ENCODE measurements at places on chromosomes 6 and 20.

DNA sequence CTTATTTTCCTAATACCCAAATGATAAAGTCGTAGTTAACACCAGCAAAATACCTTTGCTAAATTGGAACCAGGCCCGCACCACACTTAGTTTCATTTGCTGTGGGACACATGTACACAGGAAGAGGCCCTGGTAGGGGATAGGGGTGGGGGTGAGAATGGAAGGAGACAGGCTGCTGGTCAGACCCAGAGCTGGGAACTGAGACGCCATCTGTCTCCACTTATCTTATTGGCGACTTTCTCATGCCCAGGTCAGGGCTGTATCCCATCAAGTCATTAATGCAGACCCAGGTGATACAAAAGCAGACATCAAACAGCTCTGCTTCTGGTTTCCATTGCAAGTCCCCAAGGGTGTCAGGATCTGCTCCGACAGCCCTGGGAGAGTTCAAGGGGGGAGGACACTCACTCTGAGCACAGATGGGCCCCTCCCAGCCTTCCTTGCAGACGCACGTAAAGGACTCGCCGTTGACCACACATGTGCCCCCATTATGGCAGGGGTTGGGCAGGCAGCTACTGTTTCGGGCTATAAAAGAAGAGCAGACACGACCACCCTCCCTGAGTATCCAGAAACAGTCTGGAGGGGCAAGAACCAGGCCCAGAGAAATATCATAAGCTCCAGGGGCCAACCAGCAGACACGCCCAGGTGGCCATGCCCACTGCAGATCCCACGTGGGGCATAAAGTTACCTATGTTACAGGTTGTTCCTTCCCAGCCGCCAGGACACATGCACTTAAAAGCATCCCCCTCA is 29.2 kb downstream of the JAG1 start:
- no peak for DNase-seq

GRCh38 chr20:23230766-23231385 is 119.7 kb upstream of the NXT1 start:
- DNase-seq, result no peak

- DNase-seq, result peak; percentile 63
These were observed 102.6 kb downstream of the IBTK start for GRCh38 chr6:82144852-82145340.

DNA sequence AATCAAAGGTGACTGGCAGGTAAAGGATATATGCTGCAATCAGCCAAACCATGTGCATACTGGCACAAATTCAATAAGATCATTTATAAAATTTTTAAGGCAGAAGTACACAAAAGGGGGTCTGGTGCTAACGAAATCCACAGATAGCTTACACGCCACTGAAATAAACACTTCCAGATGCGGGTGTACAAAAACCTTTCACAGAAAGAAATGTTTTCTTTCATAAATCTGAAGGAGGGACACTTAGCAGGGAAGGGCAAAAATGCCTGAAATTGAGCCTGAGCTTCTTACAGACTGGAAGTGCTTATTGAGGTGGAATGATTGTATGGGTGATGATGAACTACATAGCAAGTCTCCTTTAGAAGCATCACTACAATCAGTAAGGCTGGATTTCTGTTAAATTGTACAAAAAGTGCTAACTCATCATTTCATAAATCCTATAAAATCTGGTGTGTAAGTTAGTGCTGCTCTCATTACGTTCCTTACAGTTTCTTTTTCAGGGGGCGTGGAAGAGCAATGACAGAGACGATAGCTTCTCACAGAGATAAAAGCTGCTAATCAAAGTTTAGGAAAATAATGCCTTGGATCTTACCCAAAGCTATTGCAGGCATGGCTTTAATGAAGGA is 409.3 kb upstream of the RUNX2 start:
- DNase-seq, result no peak

DNA sequence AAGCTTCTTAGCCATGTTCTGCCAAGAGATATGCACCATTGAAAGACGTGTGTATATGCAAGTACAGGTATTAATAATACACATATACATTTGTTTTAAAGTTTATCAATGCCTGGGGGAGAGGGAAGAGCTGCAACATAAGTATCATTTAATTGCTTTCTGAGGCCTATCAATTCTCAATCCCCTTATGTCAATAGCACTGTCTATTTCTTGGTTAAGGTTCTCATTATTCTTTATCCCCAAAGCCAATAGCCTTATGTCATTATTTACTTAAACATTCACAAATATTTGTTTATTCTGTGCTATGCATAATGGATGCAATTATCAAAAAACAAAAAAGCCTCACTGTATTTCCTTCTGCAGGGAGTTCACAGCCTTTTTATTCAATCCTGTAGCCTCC is 350.3 kb upstream of the KCNQ5 start:
- no peak for DNase-seq

DNA sequence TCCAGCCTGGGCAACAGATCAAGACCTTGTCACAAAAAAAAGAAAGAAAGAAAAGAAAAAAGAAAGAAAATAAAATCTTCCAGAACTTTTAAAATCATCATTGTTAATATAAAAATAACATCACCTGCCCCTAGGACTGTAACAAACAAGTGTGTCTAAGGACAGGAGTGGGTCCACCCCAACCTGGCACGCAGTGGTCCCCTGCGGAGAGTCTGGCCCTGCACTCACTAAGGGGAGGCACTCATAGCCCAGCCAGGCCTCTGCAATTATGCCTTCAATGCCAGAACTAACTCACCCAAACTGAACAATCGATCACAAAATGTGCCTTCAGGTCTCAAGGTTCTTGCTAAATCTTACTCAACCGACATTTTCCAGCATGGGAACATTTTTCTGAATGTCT is 4.8 kb downstream of the GMEB2 start:
- no peak for DNase-seq

DNA sequence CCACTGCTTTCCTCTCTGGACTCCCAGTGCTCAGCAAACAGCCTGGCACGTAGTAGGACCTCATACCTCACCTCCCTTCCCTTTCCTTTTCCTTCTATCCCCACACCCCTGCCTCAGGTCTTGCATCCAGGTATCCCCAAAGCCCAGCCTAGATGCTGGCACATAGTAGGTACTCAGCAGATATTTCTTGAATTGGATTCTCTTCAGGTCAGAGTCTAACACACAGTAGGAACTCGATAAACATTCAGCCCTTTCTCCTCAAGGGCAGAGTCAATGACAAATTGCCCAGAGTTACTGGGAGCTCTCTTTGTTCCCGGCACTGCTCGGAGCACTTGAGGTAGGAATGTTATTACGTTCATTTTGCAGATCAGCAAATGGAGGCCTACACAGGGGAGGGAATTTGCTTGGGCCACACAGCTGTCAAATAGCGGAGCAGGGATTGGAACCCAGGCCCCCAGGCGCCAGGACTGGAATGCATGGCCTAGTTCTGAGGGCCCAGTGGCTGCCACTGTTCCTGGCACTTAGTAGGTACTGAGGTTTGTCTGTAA is 25.9 kb downstream of the NOL4L start:
- no peak for DNase-seq

GRCh38 chr6:105388392-105388791 is 14.5 kb downstream of the PREP start:
- DNase-seq, result no peak

DNA sequence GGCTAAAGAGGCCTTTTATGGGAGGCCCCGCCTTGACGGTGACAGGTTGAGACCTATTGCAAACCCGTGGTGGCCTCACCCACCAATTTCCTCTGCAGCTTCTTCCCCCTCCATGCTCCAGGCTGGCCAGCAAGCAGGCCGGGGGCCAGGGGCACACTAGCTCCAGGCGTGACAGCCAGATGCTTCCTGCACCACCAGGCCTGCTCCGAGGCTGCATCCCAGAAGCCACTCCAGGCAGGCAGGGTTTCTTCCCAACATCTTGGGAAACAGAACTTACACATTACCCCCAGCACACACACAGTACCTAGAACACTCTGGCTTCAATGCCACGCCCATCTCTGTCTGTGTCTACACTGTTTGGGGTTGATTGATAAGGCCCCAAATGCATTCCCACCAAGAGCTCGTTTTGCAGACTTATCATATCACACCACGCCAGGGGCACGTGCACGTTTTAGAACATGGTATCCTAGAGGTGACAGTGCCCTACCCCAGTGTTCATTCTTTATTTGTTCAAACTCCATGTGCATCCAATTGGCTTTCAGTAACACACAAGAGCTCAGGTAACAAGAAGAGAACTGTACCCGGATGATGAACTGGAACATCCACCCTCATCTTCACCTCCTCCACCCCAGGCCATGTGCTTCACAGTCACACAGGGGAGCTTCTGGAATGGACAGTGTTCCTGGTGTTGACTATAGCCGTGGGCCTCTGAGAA is 221.4 kb upstream of the RREB1 start:
- DNase-seq, result no peak

DNA sequence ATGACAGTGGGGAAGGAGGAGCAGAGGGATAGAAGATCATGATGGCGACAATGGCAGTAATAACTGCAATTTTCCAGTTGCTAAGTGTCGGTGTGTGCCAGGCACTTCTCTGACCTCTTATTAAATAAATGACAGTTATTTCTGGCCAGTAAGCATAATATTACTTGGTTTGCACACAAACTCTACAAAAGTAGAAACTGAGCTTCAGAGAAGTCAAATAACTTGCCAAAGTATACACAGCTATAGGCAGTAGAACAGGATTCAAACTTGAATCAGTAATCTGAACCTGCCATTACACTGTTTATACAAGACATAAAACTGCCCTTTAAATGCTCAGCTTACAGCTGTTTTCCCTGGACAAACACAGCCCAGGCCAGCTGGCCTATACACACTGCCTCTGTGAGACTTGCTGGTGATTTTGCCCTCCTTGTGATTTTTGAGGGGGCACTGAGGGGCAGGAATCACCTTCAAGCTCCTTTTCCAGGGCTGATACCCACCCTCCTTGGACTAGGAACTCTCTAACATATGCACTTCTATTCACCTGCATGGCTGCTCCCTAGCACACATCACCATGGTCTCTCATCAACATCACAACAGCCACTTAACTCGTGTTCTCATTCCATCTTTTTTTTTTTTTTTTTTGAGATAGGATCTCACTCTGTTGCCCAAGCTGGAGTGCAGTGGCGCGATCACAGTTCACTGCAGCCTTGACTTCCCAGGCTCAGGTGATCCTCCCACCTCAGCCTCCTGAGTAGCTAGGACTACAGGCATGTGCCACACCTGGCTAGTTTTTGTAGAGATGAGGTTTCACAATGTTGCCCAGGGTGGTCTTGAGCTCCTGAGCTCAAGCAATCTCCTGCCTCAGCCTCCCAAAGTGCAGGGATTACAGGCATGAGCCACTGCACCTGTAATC is 63.6 kb downstream of the SLC23A2 start:
- no peak for DNase-seq

DNA sequence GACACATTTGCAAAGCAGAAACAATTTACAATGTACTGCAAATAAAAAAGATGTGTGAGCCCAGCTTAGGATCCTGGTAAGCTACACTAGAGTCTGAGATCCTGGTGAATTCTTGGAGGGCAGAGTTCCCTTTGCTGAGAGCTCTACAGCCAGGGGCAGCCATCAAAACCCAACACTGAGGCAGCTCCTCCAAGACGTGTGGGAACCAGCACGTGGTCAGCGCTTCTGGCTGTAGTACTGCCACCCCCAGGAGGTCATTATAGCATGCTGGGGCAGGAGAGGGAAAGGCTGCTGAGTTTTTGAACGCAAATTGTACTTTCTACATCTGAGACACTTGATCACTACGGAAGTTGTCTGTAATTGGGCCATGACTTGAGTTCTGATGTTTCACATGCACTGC is 131.5 kb downstream of the INSM1 start:
- DNase-seq, result no peak

GRCh38 chr20:42461965-42462593 is 727.6 kb downstream of the PTPRT start:
- DNase-seq, result no peak

- no peak for DNase-seq
These were observed 26.1 kb downstream of the NCOA7 start for GRCh38 chr6:125816828-125817280.

GRCh38 chr20:50343125-50343489 is 152.5 kb downstream of the CEBPB start:
- no peak for DNase-seq

- DNase-seq, result no peak
These were observed 57.4 kb downstream of the ARHGAP40 start for GRCh38 chr20:38658879-38659596.

- DNase-seq, result no peak
These were observed 2.4 kb downstream of the MTCL3 start for GRCh38 chr6:127516662-127517273.

- DNase-seq, result no peak
These were observed 70.2 kb upstream of the CCDC167 start for GRCh38 chr6:37569743-37570481.

GRCh38 chr6:144223686-144224085 is 61.4 kb upstream of the UTRN start:
- no peak for DNase-seq

DNA sequence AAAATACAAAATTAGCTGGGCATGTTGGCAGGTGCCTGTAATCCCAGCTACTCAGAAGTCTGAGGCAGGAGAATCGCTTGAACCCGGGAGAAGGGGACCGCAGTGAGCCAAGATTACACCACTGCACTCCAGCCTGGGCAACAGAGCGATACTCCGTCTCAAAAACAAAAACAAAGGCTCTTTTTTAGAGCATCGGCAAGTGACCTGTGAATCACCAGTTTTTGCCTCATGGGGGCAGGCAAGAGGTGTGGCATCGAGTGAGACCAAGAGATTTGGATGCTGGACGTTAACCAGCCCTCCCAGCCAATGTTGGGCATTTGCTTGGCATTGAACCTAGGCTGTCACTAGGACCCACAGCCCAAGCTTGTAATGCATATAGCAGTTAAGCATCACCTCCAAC is 14.6 kb upstream of the CDK5RAP1 start:
- DNase-seq, result no peak

DNA sequence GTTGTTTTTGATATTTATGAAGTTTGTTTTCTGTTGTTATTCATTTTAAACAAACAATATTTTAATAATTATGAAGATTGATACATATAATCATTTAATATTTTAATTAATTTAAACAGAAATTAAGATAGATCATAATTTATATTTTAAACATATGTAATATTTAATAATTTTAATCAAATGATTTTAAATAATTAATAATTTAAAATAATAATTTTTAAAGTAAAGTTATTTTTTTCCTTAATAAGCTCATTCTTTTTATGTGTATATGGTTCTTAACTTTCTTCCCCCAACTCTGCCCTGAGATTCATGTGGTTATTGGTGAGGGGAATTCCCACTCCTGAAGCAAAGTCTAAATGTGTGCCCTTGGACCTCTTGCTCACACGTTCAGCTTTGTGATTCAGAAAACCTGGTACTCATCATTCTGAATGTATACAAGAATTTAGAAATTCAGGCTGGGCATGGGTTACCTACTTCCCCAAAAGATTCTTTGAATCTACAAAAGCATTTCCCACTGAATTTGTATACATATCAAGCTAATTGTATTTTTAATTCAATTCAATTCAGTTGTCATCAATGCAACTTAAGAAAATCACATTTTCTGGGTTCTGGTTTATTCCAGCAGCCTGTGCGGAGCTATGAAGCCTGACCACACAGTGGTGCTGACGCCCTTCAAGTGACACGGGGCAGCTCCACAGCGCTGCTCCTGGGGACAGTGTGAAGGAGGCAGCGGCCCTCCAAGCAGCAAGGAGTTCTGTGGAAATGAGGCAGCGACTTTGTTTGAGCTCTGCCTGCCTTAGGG is 168.9 kb upstream of the UST start:
- peak; percentile 87 for DNase-seq

GRCh38 chr20:50281831-50282591 is 91.4 kb downstream of the CEBPB start:
- no peak for DNase-seq

Data from hindlimb muscle (tissue), 1 donor.